ENCODE measurements at places on chromosomes 7 and 10. TPM values are rescaled to one million over a fixed set of nuclear protein-coding genes. Genes with fewer than 3 reads are reported as not detected.

SLC13A4 gene
- 0.12 TPM for total RNA-seq

PTN gene
- 183 TPM for total RNA-seq

PIK3AP1 gene
- total RNA-seq, result 2.0 TPM

GOLGA7B gene
- 0.27 TPM for total RNA-seq

NEBL gene
- 270 TPM for total RNA-seq

PHYHIPL gene
- total RNA-seq, result 0.21 TPM

DNA sequence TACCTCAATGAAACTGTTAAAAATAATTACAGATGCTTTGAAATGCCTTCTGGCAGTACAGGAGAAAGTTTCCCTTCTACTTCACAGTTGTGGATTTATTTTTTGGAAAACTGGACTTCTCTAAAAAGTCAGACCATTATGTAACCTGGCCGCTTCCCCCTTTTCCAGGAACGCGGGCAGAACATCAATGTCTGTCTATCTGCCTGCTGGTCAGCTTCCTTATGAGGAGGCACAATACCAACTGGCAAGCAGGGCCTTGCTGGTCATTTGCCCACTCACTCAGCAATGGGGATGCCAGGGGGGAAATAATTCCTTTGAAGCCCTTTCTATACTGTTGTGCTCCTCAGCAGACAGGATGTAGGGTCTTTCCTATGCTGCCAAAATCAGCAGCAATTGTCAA, 22.5 kb upstream of the ADRB1 start:
- peaks cover 28% of the 10 kb centered on the region for H3K4me1 ChIP-seq
- no peaks in the 10 kb centered on the region for H3K36me3 ChIP-seq
- peak overlapping the region; percentile 32 for H3K27ac ChIP-seq
- H3K4me3 ChIP-seq, result no peak overlapping the region
- no peak for DNase-seq
- H3K27me3 ChIP-seq, result no peaks in the 10 kb centered on the region

GRCh38 chr10:132702601-132703418, 83.1 kb downstream of the NKX6-2 start:
- no peak overlapping the region for H3K27ac ChIP-seq
- H3K27me3 ChIP-seq, result no peaks in the 10 kb centered on the region
- H3K36me3 ChIP-seq, result no peaks in the 10 kb centered on the region
- no peak overlapping the region for H3K4me3 ChIP-seq
- H3K4me1 ChIP-seq, result no peaks in the 10 kb centered on the region
- no peak for DNase-seq

GRCh38 chr7:50164559-50165170, 71.6 kb upstream of the ZPBP start:
- no peaks in the 10 kb centered on the region for H3K4me1 ChIP-seq
- no peak overlapping the region for H3K27ac ChIP-seq
- DNase-seq, result no peak

GRCh38 chr10:634256-634655, 55.2 kb downstream of the DIP2C start:
- no peak overlapping the region for H3K27ac ChIP-seq
- DNase-seq, result no peak
- H3K36me3 ChIP-seq, result no peaks in the 10 kb centered on the region
- no peaks in the 10 kb centered on the region for H3K27me3 ChIP-seq

DNA sequence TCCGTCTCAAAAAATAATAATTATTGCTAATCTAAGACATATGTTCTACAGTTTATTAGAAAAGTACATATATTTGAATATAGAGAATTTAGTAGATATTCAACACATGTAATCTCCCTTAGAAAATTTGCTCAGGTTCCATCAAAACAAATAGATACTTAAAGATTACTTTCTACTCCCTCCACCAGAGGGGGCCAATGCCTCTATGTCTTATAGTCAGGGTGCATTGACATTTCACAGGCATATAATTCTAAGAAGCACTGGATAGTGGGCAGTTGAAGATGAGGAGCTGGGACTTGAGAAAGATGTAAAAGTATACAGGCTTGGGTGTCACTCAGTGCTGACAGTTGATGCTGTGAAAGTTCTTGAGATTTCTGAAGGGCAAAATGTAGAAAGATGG, 301.6 kb upstream of the HPS1 start:
- no peak overlapping the region for H3K4me3 ChIP-seq
- H3K36me3 ChIP-seq, result no peaks in the 10 kb centered on the region
- no peak overlapping the region for H3K27ac ChIP-seq
- H3K4me1 ChIP-seq, result no peaks in the 10 kb centered on the region
- H3K27me3 ChIP-seq, result no peaks in the 10 kb centered on the region
- DNase-seq, result peak; percentile 64

DNA sequence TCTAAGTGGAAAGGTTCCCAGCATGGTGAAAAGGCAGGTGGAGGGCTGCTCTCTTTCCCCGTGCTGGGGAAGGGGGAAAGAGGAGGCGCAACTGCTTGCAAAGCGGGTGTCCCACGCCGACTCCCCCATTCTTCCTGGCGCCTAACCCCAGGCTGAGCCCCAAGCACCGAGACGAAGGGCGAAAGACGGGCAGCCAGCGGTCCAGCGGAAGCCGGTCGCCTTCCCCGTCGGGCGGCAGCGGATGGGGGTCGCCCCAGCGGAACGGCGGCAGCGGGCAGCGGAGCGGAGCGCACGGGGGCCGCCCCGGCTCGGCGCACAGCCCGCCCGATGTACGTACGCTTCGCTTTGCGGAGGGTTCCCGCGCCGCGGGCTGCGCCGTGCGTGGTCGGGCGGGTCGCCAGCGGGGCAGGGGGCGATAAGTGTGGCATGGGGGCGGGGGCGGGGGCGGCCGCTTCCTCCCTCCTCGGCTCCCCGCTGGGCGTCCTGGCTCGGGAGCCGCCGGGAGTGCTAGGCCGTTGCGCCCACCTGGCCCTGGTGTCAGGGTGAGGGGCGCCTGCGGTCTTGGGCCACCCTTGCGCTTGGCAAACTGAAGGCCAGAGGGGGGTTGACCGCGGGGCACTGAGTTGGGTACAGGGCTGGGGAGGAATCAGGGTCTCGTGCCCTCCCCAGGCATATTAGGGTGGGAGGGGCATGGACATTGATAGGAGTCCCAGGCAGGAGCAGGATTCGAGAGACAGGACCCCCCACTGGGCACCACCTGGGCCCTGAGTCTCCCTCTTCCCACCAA, 35.2 kb upstream of the HSPB1 start:
- peaks cover 41% of the 10 kb centered on the region for H3K27me3 ChIP-seq
- H3K36me3 ChIP-seq, result no peaks in the 10 kb centered on the region
- peak overlapping the region; percentile 12 for H3K4me3 ChIP-seq
- no peak overlapping the region for H3K27ac ChIP-seq

All from cardiac muscle cell (in vitro differentiated cells and primary cell).